ENCODE measurements at places on chromosomes 6 and 20.

DNA sequence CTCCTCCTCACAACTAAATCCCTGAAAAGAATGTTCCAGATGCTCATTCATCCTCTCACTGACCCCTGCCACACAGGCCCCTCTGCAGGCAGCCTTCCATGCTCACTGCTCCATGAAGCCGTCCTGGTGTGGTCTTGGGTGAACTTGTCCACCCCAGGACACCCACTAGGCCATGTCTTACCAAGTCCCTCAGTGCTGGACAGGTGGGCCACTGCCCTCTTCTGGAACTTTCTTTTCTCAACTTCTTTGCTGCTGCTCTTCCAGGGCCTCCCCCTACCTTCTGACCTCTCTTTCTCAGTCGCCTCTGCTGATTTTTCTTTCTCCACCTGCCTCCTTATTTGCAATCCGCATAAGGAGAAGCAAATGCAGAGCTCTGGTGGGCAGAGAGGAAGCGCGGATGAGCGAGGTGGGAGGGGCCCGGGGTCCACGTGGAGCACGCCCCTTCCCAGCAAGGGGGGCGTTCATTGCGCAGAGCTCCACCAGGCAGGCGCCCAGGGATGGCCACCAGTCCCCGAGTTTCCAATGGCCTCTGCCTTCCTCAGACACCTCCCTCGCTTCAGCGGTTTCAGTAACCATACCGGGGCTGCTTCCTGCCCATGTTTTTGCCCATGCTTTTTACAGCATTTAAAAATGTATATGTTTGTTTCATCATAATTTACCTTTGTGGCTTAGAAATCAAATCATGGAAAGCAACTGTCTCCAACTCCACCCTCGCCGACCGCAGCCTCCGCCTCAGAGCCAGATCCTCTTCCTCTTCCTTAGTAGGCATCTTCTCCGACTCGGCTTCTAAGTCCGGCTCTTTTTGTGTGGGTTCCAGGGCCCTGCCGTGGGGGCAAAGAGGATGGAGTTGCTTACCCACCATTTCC, 129.6 kb downstream of the ZDHHC14 start:
- no peak for DNase-seq

DNA sequence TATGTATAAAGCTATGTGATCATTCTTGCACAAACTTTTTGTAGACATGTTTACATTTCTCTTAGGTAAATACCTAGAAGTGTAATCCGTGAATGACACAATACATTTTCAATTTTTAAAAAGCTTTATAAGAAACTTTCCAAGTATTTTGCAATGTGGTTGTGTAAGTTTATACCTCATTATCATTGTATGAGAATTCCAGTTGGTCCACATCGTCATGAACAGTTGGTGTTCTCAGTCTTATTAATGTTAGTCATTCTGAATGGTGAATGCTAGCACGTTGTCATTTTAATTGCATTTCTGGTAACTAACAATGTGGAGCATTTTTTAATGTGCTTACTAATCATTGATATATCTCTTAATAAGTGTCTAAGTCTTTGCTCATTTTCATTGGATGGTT, 116.5 kb upstream of the F13A1 start:
- no peak for DNase-seq

GRCh38 chr6:30885999-30886896, 1.9 kb downstream of the DDR1 start:
- no peak for DNase-seq

DNA sequence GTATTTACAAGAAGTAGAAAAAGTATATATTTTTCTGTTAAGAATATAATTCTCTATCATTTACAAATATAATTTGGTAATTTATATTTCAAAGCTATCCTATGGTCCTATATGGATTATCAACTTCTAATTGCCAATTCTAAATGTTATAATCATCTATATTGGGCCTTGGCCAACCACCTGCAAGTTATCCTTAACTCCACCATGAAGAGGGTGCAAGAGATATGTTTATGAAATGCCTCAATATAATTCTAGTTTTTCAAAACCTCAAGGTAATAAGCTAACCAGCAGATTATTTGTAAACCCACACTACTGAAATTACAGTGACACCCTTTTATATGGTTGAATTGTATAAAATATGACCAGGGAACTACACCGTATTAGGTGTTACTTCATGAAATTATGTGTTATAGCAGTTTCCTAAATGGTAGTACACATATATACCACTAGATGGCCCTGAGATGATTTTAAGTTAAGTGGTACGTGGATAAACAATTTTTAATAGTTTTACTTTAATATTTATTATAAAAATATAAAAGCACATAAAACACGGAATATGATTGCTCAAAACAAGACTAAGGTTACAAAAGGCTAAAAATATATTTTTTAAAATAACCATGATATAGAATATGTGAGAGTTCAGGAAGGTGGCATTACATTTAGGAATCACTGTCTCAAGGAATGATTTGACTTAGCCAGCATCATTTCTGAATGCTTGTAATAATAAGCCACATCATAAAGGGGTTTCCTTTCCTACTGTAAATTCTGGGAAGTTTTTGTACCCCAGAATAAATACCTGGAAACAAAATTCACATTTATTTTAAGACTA, 9.8 kb upstream of the PNISR start:
- DNase-seq, result no peak

DNA sequence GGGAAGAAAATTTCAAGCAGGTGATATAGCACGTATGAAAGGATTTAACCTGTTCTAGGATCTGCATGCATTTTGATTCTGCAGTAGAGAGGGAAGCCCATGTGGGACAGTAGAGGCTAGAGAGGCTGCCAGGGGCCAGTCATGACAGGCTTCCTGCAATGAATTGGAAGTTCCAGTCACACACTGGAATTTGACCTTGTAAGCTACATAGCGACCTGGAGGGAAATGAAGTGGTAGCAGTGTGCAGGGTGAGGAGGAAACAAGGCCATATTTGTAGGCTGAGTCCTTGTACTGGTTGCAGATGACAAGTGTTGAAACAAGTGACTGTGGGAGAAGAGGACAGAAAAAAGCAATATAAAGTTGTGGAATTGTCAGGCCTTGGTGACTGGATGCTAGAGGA, 58.6 kb upstream of the OLIG3 start:
- DNase-seq, result no peak

GRCh38 chr6:169921853-169922824, 170.7 kb downstream of the ERMARD start:
- DNase-seq, result peak; percentile 30

- DNase-seq, result no peak
Measured at GRCh38 chr6:23244300-23244699, 674.9 kb downstream of the HDGFL1 start.

DNA sequence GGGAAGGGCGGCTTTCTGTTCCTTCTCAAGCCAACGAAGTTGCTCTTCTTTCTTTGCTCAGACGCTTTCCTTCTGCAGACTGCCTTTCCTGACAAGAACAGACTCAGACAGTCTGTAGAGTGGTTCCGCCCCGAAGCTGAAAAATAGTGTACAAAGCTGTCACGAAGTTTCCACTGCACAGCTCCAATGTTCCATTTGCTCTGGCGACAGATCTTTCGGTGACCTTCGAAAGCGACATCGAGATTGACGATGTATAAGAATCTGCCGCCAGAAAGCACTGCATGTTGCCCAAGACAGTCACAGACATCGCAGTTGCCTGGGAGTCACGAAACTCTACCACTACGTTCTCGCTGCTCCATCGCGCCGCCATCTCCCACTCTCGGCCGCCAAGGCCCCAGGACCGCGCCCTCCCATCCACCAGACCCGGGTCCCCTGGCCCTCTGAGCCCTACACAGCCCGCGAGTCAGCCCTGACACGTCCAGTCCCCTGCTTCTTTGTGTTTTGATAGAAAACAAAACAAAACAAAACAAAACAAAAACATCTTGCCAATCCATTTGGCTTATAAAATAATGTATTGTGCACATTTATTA, 42.1 kb upstream of the ZNF184 start:
- DNase-seq, result no peak

GRCh38 chr20:17732907-17733521, 33.2 kb downstream of the BANF2 start:
- DNase-seq, result no peak

- DNase-seq, result no peak
Measured at GRCh38 chr6:56526860-56527544, 115.7 kb downstream of the DST start.

DNA sequence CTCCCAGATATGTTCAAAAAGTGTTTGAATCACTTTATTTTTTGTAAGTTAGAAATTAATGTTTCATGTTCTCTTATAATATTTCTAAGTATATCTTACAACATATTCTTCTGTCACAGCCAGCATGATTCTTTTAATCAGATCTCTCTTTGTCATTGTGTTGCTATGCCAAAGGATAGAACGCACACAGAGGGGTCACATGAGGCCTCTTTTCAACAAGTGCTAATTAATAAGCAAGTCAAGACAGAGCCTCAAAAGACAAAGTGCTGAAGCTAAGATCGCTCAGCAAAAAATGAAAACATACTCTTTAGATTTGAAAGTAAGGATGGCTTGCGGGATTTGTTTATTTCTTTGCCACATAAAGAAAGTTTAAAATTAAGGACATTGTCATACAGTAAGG, 508.8 kb upstream of the PTCHD4 start:
- DNase-seq, result no peak

GRCh38 chr6:17211101-17211500, 70.1 kb upstream of the RBM24 start:
- DNase-seq, result no peak

- DNase-seq, result no peak
Measured at GRCh38 chr6:104418125-104418524, 441.6 kb downstream of the HACE1 start.

DNA sequence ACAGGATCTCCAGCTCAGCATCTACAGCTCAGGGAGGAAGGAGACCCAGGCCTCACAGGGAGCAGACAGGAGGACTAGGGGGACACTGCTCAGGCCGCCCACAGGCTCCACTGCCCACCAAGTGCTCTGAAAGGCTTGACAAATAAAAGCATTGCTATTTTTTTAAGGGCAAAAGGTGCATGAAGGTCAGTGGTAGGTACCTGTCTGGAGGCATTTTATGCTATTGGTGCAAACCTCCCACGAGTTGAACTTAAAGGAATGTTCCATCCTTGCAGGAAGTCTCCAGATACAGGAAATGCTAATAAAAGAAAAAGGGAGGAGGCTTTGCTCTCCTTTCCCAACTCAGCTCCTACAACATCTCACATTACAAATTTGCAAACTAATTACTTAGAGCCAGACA, 228.1 kb downstream of the FOXC1 start:
- no peak for DNase-seq

GRCh38 chr6:31958412-31958740, 395 bp downstream of the NELFE start:
- no peak for DNase-seq

DNA sequence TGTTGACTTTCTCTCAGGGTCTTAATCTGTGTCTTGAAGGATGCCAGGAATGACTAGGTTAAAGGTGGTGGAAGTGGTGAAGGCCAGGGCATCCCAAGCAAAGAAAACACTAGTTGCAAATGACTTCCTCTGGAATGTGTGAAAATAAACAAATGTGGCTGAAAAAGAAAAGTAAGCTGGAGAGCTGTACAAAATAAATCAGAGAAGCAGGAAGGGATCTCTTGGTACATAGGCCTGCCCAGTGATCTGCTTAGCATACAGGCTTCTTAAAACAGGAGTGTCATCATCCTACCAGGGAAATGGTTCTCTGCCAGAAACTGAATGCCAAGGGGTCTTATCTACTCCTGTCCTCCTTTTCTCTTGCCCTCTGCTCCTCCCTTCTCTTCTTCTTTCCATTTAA, 1616.0 kb downstream of the KHDRBS2 start:
- no peak for DNase-seq

Measured in T-helper 2 cell treated with Interferon-gamma antibody and Interleukin-4, amounts not matched to agents 5 μg/mL and 100 μg/mL, for 36 hours (primary cell).